Sigmoid colon (tissue), 7 donors: ENCODE measurements at places on chromosomes 12 and 14. TPM values are rescaled to one million over a fixed set of nuclear protein-coding genes. Genes with fewer than 3 reads are reported as not detected.

DNA sequence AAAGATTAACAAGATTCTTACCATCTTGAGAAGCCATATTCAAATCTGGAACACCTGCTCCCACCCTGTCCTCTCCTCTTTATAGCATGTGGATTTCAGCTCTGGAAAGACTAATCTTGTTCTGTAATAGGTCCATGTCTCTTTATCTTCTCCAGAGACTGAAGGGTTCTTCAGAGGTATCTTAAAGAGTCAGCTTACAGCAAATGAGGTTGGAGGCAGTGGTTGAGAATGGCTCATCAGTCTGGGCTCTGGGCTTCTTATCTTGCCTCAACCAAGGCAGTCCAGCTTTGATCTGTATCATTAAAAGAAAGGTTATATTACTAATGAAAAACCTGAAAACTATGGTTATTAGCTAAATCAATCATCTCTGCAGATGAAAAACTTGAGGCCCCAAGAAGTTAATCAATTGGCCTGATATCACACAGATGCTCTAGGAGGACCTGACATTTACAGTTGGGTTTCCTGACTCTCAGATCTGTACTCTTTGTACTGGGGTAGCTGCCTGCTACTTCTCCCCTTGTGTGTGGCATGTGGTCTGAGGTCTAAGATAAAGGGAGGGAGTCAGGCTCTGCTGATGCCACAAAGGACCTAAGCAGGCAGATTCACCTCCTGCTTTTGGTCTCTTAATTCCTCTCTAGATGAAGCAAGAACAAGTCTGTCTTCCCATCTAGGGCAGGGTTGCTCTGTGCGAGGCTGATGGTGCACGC is 1.7 kb upstream of the AKAP6 start:
- no peak for DNase-seq
- H3K4me1 ChIP-seq = no peaks in the 10 kb centered on the region
- H3K27ac ChIP-seq = no peak overlapping the region
- H3K36me3 ChIP-seq = no peaks in the 10 kb centered on the region

DNA sequence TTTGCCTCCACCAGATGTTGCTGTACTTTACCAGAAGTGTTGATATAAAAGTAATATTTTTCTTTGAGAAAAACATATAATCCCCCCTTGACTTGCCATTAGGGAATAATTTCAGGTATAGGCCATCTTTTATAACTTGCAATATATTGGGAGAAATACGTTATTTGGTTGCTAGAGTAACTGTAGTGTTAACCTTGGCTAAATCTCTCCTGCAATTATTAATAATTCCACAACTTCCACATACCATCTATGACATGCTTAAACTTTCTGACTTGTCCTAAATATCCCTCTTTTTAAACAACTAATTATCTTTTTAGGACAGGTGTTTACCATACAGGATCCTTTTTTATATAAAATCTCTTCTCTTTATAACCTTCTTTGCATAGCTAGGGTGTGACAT is 1048.2 kb downstream of the SLC16A7 start:
- DNase-seq = no peak
- no peaks in the 10 kb centered on the region for H3K4me1 ChIP-seq
- no peaks in the 10 kb centered on the region for H3K36me3 ChIP-seq
- H3K27ac ChIP-seq = no peak overlapping the region
- no peak overlapping the region for H3K4me3 ChIP-seq

- no peak for DNase-seq
- no peaks in the 10 kb centered on the region for H3K27me3 ChIP-seq
- no peaks in the 10 kb centered on the region for H3K4me1 ChIP-seq
- H3K4me3 ChIP-seq = no peak overlapping the region
- no peaks in the 10 kb centered on the region for H3K36me3 ChIP-seq
- H3K27ac ChIP-seq = no peak overlapping the region
These were observed 101.1 kb downstream of the BBS10 start for GRCh38 chr12:76247026-76247646.

- no peak overlapping the region for H3K4me3 ChIP-seq
- DNase-seq = no peak
- H3K27ac ChIP-seq = no peak overlapping the region
- H3K36me3 ChIP-seq = no peaks in the 10 kb centered on the region
These were observed 66.0 kb upstream of the LHX5 start for GRCh38 chr12:113537751-113538087.

DNA sequence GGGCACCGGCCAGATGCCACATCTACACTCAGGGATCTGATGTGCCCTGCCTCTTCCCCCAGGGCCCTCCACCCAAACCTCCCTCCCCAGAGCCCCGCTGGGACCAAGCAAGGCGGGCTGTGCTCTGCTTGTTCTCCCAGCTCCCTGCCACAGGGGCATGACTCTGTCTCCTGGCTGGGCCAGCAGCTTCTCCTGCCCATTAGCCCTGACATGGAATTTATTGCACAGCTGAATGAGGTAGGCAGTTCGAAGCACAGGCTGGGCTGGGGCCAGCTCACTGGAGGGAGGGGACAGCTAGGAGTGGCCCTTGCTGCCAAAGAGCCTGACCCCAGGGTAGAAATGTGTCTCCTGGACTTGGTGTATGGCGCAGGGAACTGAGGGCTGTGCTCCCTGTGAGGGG is 42.4 kb downstream of the ARL6IP4 start:
- no peak overlapping the region for H3K27ac ChIP-seq
- no peak for DNase-seq
- no peaks in the 10 kb centered on the region for H3K27me3 ChIP-seq
- peaks cover 3% of the 10 kb centered on the region for H3K36me3 ChIP-seq
- no peaks in the 10 kb centered on the region for H3K4me1 ChIP-seq

GRCh38 chr14:34372786-34373185 is 89.3 kb downstream of the SPTSSA start:
- no peak for DNase-seq
- no peak overlapping the region for H3K4me3 ChIP-seq
- no peaks in the 10 kb centered on the region for H3K36me3 ChIP-seq
- no peak overlapping the region for H3K27ac ChIP-seq

DNA sequence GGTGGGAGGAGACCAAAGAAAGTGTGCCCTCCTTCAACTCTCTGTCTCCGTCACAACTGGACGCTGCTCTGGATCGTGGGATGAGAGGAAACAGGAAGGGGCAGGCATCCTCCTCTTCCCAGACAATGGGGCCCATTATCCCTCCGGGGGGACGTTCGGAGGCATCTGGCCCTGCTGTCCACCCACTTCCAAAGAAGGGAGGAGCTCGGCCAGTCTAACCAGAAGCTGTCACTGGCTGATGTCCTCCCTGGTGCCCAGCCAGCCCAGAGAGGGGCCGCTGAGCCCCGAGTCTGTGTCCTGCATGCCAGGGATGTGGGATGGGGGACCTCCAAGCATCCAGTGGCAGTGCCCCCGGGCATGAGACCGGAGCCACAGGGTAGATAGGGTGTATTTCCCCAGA is 39.8 kb upstream of the MEG3 start:
- no peak for DNase-seq
- H3K27ac ChIP-seq = no peak overlapping the region
- H3K4me3 ChIP-seq = no peak overlapping the region
- peaks cover 16% of the 10 kb centered on the region for H3K27me3 ChIP-seq
- no peaks in the 10 kb centered on the region for H3K4me1 ChIP-seq
- H3K36me3 ChIP-seq = no peaks in the 10 kb centered on the region

DNA sequence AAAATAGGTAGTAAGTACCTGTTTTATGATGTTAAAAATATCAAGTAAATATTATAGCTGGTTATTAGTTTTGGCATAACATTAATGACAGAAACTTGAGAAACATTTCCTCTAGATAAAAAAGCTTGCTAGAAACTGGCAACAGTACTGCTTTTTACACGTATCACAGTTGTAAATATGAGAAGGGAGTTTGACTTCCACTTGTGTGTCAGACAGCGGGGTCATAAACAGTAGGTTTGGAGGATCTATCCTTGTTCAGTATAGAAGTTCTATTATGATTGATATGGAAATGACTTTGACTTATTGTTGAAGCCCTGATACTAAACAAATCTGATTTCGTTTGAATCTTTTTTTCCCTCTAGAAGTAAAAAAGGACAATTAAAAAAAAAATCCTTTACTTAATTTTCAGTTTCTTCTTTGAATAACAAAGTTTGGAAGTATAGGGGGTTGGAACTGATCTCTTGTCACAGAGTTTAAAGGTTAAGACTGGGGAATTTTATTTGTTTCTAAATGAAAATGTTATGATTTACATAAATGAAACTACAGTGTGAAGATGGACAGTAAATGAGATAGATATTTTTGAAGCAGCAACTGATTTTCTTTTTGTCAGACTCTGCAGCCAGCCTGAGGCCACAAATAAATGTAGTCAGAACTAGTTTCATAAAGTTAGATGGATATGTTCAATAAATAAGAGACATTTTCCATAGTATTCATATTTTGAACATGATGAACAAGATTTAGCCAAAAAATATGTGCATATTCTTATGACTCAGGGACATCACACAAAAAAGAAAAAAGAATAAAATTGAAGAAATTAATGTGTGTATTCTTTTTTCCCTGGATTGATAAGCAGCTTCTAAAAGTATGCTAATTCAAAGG is 50.1 kb downstream of the WNK1 start:
- no peak overlapping the region for H3K4me3 ChIP-seq
- no peaks in the 10 kb centered on the region for H3K36me3 ChIP-seq
- no peaks in the 10 kb centered on the region for H3K27me3 ChIP-seq
- H3K4me1 ChIP-seq = peaks cover 48% of the 10 kb centered on the region
- no peak overlapping the region for H3K27ac ChIP-seq
- DNase-seq = no peak

- no peaks in the 10 kb centered on the region for H3K36me3 ChIP-seq
- H3K27ac ChIP-seq = no peak overlapping the region
- no peak for DNase-seq
- H3K4me3 ChIP-seq = no peak overlapping the region
- no peaks in the 10 kb centered on the region for H3K27me3 ChIP-seq
- H3K4me1 ChIP-seq = no peaks in the 10 kb centered on the region
These were observed 28.6 kb downstream of the SLC2A14 start for GRCh38 chr12:7844116-7844515.

DNA sequence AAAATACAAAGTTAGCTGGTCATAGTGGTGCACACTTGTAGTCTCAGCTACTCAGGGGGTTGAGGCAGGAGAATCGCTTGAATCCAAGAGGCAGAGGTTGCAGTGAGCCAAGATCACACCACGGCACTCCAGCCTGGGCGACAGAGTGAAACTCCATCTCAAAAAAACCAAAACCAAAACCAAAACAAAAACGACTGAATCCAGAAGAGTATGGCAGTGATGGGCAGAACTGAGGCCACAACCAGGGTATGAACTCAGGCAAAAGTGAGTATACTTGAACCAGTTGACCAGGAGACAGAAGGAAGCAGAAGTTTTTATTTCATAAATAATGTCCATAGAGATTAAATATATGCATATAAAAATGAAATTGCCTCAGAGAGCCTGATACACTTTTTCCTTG is 620.0 kb upstream of the SEL1L start:
- no peak overlapping the region for H3K27ac ChIP-seq
- no peak overlapping the region for H3K4me3 ChIP-seq
- no peak for DNase-seq
- H3K4me1 ChIP-seq = no peaks in the 10 kb centered on the region
- H3K27me3 ChIP-seq = no peaks in the 10 kb centered on the region

DNA sequence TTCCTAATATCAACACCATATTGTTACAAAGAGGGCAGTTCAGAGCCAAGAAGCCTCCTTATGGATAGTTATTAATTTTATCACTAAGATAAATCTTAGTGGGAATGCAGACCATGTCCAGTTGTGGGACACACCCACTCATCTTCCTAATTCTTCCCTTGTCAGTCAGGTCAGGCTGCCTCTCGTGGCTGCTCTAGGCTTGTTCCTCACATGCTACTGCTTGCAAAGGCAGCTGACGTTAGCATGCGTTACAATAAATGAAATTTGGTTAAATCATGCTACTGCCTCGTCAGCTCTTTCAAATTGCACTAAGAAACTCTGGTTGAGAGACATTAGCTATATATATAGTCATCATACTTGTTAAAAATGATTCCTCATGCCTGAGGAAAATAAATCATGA is 108.4 kb downstream of the CAND1 start:
- no peak for DNase-seq
- no peaks in the 10 kb centered on the region for H3K36me3 ChIP-seq
- H3K27me3 ChIP-seq = no peaks in the 10 kb centered on the region
- no peaks in the 10 kb centered on the region for H3K4me1 ChIP-seq
- H3K4me3 ChIP-seq = no peak overlapping the region

GRCh38 chr12:130491421-130492357 is 154.0 kb downstream of the PIWIL1 start:
- DNase-seq = no peak
- no peaks in the 10 kb centered on the region for H3K36me3 ChIP-seq
- no peaks in the 10 kb centered on the region for H3K4me1 ChIP-seq

DNA sequence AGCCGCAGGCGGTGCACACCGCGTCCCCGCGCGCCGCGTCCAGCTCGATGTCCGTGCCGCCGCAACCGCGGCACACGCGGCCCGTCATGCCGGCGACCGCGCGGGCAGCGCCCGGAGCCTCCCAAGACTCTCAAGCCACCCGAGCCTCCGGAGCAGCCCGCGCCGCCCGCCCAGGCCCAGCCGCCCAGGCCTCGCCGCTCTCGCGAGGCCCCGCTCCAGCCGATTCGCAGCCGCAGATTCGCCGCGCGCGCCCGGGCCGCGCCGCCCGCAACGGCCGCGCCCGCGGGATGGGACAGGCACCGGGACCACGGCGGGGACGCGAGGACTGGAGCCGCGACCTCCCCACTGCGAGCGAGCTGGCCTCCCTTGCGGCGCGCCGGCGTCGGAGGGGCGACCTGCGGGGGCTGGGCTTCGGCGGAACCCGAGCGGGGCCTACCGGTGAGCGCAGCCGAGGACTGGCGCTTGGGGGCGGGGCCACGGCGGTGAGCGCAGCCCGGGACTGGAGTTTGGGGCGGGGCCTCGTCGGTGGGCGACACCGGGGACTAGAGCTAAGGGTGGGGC is at the start of gene BRF1:
Gene BRF1 (minus strand): TSS at position 460 of the 561 bp plus-strand sequence. CDS start 372 bp downstream, at position 88.
- no peaks in the 10 kb centered on the region for H3K27me3 ChIP-seq
- peak; percentile 97 for DNase-seq
- peak within 1 kb of the TSS; percentile 88 for H3K4me3 ChIP-seq
- H3K36me3 ChIP-seq = no peaks in the 10 kb centered on the region
- peaks cover 14% of the 10 kb centered on the region for H3K4me1 ChIP-seq

- no peak overlapping the region for H3K4me3 ChIP-seq
- H3K36me3 ChIP-seq = no peaks in the 10 kb centered on the region
- no peaks in the 10 kb centered on the region for H3K27me3 ChIP-seq
- H3K4me1 ChIP-seq = no peaks in the 10 kb centered on the region
These were observed 195.0 kb upstream of the AMIGO2 start for GRCh38 chr12:47274760-47275159.

DNA sequence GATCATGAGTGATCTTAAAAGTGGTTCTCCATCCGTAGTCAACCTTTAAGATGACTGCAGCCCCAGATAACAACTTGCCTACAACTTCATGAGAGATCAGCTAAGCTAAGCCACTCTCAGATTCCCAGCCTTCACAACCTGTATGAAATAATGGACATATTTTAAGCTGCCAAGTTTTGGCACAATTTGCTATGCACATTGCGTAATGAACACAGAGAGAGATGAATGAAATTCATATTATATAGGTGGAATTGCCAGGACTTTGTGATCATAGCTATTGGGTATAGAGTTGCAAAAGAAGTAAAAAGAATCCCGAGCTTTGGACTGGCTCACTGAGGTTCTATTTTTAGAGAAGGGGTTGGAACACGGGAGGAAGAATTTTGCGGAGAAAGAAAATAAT is 59.1 kb upstream of the EGLN3 start:
- no peaks in the 10 kb centered on the region for H3K36me3 ChIP-seq
- no peak overlapping the region for H3K4me3 ChIP-seq
- no peaks in the 10 kb centered on the region for H3K27me3 ChIP-seq
- DNase-seq = no peak

CLEC1A gene
- polyA plus RNA-seq = 2.0 TPM

RASSF9 gene
- polyA plus RNA-seq = 0.32 TPM

KRT79 gene
- not detected for polyA plus RNA-seq

HCAR3 gene
- polyA plus RNA-seq = 0.69 TPM

ACSM4 gene
- not detected for polyA plus RNA-seq
